ENCODE measurements at places on chromosomes 11 and 22. TPM values are rescaled to one million over a fixed set of nuclear protein-coding genes. Genes with fewer than 3 reads are reported as not detected.

- DNase-seq = no peak
Measured at GRCh38 chr11:60767388-60767811, 10.7 kb downstream of the MS4A15 start.

GRCh38 chr11:2563213-2564007 lies 118.6 kb downstream of the KCNQ1 start:
- no peak for DNase-seq

- no peak for DNase-seq
Measured at GRCh38 chr11:26571861-26572654, at the start of gene MUC15. MUC15 (minus strand) TSS chr11:26572263; CDS start chr11:26567094, 5,169 bp downstream.

DNA sequence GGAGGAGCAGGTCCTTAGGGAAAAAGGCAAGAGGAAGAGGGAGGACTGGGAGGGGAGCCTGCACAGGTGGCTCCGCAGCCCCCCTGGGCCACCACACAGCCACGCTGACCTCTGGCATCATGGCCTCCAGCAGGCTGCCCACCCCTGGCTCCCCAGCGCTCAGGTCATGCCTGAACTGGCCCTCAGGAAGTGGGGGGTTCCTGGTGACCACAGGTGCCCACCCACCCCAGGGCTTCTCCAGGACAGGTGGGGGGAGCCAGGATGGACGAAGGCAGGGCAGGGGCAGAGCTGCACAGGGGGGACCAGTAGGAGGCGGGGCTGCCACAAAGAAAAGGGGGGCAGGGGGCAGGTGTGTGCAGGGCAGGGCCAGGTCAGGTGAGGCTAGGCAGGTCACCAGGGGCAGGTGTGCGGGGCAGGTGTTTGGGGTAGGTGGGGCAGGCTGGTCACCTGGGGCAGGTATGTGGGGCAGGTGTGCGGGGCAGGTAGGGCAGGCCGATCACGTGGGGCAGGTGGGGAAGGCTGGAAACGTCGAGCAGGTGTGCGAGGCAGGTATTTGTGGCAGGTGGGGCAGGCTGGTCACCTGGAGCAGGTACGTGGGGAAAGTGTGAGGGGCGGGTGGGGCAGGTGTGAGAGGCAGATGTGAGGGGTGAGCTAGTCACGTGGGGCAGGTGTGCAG lies 997 bp downstream of the DEAF1 start:
- no peak for DNase-seq

DNA sequence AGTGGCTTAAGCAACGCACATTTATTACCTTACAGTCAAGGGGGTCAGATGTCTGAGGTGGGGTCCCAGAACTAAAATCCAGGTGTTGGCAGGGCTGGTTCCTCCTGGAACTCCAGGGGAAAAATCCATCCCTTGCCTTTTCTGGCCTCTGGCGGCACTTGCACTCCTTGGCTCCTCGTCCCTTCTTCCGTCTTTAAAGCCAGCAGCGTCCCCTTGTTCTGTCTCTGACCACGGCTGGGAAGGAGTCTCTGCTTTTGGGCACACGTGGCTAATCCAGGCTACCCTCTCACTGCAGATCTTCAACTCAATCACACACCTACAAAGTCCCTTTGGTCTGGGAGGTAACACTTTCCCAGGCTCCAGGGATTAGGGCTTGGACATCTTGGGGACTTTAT lies 73.5 kb upstream of the WNT7B start:
- peak; percentile 44 for DNase-seq

GRCh38 chr11:1759151-1759850 lies 4.4 kb downstream of the CTSD start:
- no peak for DNase-seq

- no peak for DNase-seq
Measured at GRCh38 chr11:72070491-72070890, 9.9 kb downstream of the NUMA1 start.

DNA sequence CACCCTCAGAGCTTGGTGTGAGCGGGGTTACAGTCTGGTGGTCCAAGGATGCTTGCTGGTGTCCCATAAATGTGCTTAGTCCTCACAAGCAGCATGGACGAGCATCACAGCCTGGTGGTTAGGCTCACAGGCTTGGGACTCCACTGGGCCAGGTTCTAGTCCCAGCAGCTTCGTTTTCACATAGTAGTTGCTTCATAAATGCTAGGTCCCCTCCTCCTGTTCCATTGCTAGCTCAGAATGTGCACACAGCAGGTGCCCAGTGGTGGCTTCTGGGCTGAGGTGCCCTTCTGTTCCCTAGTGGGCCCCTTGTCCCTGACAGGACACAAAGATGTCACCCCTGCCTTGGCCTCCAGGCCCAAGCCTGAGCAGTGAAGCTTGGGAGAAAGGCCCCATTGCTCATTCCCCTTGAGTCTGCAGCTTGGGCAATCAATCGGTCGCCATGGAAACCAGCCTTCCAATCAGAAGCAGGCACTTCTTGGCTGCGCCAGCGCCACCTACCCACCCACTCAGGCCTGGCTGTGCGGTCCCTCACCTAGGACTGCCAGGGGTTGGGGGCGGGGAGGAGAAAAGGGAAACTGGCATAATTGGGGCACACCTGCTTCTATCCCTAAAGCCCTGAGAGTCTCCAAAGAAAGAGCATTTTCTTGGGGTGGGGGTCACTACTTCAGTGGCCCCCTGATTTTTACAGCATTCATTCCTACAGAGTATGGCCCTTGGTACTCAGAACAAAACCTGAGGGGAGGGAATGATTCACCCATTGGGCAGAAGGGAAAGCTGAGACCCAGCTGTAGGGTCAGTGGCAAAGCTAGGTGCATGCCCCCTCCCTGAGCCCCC lies 48.1 kb downstream of the CYTH4 start:
- no peak for DNase-seq

DNA sequence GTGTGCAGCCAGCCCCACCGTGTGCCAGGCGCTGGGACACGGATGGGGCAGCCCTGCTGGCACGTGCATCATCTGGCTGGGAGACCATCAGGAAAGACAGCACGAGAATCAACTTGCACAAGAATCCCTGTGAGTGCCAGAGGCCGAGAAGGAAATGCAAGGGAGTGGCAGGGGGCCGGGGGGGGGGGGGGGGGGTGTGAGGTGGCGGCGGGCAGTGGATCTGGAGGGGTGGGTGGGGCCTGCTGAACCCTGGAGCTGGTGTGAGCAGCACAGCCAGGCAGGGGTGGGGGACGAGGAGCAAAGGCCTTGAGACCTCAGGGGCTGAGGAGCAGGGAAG lies 14.0 kb upstream of the FLRT1 start:
- DNase-seq = no peak

- no peak for DNase-seq
Measured at GRCh38 chr11:87430821-87431220, 393.1 kb downstream of the TMEM135 start.

DNA sequence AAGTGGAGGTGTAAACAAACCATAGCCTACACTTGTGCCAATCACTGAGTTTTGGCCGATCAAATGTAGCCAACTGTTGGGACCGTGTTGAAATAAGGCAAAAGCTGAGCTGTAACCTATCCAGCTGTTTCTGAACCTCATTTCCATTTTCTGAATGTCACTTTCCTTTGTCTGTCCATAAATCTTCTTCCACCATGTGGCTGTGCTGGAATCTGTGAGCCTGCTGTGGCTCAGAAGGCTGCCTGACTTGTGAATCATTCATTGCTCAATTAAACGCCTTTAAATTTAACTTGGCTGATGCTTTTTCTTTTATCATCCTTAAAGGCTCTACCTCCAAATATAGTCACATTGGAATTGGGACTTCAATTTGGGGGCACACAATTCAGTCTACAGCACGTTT lies 203.1 kb upstream of the MPPED2 start:
- DNase-seq = no peak

DNA sequence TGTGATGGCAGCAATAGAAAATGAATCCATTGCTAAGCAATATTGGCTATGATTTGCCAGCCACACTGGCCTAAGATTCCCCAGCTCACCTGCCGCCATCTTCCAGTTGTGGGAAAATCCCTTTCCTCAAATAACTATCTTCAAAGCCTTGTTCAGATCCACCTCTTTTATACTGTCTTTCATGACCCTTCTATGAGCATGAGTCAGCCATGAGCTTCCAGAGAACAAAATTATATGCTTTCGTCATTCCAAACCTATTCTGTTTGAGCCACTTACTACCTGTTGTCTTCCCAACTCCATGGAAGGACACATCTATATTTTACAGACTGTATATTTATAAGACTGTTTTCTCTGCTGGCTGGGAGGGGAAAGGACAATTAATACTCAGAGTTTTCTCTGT lies 25.0 kb upstream of the PRSS23 start:
- no peak for DNase-seq

DNA sequence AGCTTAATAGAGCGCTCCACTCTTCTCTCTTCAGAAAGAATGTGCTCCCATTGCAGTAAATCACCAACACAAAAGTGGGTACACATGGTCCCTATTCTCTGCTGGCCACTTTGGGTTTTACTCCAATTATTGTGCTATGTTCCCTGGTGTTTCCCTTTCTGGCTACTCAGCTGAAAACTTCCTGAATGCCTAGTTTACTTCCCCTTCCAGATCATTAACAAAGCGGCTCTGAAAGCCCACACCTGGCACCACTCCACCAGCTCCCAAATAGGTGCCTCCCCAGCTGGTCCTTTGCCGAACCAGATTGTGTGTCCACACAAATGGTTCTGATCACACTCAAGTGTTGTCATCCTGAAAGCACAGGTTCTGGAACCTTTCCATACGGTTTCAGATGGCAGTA lies 443.7 kb downstream of the NTM start:
- no peak for DNase-seq

- DNase-seq = no peak
Measured at GRCh38 chr11:35525501-35526175, at the start of gene PAMR1. PAMR1 (minus strand) TSS chr11:35525616; CDS start chr11:35525585, 31 bp downstream.

- DNase-seq = no peak
Measured at GRCh38 chr11:129249923-129250322, 57.8 kb upstream of the ARHGAP32 start.

- no peak for DNase-seq
Measured at GRCh38 chr22:28232204-28232603, 313.1 kb upstream of the PITPNB start.

DNA sequence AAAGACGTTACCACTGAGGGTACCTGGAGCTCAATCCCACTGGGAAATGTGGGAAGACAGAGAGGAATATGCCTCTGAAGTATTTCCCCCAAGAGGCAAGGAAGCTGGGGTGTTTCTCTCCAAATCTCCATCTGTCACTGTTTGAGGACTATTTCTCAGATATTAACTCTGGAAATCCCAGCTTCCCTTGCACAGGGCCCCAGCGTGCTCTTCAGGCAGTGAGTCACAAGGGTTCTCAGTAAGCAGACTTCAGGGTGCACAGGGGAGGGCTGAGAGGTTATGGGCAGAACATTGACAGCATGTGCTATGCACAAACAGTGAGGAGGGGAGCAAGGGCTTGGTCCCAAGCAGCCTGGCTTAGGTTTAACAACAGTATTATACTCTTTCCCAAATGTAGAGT lies 60.9 kb upstream of the EED start:
- DNase-seq = no peak

- no peak for DNase-seq
Measured at GRCh38 chr11:120431633-120432032, 79.9 kb upstream of the GRIK4 start.

GRCh38 chr22:46655861-46656608 lies 35.8 kb downstream of the GRAMD4 start:
- DNase-seq = peak; percentile 82

- peak; percentile 74 for DNase-seq
Measured at GRCh38 chr11:61752117-61752924, at the start of gene MYRF. MYRF (plus strand) TSS chr11:61752636; CDS start chr11:61752745, 109 bp downstream.

DNA sequence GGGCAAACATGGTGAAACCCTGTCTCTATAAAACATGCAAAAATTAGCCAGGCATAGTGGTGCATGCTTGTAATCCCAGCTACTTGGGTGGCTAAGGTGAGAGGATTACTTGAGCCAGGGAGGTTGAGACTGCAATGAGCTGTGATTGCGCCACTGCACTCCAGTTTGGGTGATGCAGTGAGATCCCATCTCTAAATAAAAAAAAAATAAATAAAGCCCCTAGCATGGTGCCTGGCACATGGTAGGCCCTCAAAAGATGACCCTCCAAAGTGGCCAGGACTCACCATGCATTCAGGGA lies 74.6 kb downstream of the PTPRJ start:
- no peak for DNase-seq

DNA sequence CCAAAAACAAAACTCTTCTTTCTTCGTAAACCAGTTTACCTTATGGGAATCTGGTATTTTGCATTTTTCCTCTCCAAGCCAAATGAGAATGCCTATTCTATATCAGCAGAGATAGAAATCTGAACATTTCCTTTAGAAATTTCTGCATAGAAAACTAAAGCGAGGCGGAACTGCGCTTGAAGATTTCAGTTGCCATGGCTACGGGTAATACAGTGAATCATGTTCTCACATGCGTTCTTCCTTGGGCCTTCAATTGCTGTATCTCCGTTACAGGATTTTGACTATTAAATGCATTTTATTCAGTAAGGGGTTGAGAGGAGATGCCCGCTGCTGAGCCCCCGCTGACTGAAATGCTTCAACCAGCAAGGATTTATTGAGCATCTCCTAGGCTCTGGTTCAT lies 108.2 kb upstream of the CRYBB3 start:
- DNase-seq = no peak

GRCh38 chr11:118410055-118410745 lies 8.8 kb downstream of the ATP5MG start:
- DNase-seq = no peak

- no peak for DNase-seq
Measured at GRCh38 chr11:2535673-2536439, 91.0 kb downstream of the KCNQ1 start.

- DNase-seq = no peak
Measured at GRCh38 chr11:2892967-2893528, 7.5 kb upstream of the CDKN1C start.

DNA sequence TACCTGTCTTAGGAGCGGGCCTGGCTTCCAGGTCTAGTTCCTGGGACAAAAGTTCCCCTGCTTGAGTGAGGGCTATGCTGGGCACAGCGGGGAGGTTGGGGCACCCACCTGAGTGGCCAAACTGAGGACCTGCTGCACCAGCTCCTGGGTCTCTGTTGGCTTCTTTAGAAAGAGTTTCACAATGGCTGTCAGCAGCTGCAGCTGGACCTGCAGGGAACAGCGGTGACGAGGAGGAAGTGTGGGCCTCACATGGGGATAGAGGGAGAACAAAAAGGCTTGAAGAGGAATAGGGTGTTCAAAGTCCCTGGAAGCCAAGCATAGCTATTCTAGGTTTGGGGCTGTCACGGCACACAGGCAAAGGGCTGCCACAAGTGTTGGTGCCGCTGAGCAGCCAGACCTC lies 26.7 kb upstream of the RASL10A start:
- no peak for DNase-seq

DNA sequence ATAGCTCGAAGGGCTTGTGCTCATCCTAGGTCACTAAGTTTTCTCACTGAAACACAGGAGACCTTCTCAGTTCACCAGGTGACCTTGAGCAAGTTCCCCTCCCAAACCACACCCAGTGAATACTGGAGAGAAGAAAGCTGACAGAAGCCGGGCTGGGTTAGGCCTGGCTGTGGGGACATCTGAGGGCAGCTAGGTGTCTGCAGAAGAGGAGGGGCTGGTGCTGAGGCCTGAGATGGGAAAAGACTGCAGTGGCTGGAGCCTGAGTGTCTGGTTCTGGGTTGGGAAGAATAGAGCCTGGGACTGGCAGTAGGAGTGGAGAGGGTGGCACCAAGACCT lies 602 bp upstream of the INPP5J start:
- no peak for DNase-seq

Gene SCGB1D2
- total RNA-seq = not detected

Gene UBXN1
- total RNA-seq = 30.5 TPM

Gene GSTT2B
- 2.9 TPM for total RNA-seq

Gene TOM1
- total RNA-seq = 49.1 TPM

Gene NAALAD2
- 0.25 TPM for total RNA-seq

Gene ZBTB16
- 160 TPM for total RNA-seq

Gene MMP8
- 0.50 TPM for total RNA-seq

Gene GAS2L1
- 14.3 TPM for total RNA-seq

Gene TRIM48
- total RNA-seq = not detected

Gene LRRC56
- total RNA-seq = 0.93 TPM

Gene MS4A10
- not detected for total RNA-seq

Gene COMMD9
- total RNA-seq = 26.0 TPM

All from left lobe of liver (tissue), 2 donors.